ENCODE measurements at places on chromosomes 11 and 22.

- no peak for DNase-seq
Observed at GRCh38 chr11:112160091-112160848, 3.6 kb downstream of the IL18 start.

GRCh38 chr22:27850000-27850521 is 48.5 kb upstream of the MN1 start:
- DNase-seq = no peak

GRCh38 chr11:534396-535209 is 773 bp downstream of the HRAS start:
- no peak for DNase-seq

DNA sequence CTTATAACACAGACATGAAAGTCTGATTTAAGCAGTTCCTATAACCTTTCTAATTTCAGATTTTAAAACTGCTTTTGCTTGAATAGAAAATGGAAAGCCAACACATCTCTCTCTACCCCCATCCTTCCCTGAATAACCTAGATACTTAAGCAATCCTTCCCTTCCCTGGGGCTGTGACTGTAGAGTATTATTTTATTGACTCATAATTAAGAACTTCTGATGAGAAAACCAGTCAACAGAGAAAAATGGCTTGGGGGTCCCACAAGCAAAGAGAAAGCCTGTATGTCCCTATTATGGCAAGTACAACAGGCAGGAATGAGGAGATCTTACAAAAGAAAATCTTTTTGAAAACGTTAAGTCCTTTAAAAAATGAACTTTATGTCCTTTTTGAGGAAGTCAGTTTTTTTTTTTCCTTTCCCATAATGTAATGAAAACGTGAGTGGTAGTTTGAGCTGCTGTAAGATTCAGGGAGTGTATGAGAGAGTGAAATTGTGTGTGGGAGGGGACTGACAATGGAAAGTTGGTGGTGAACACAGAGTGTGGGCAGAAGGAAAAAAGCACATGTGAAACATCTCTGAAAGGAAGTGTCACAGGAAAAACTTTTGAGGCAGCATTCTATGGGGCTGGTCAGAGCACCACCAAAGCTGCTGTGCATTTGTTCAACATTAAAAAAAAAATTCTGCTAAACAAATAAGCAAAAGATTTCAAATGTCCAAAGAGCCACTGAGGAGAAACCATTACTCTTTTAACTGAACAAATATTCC is 154.6 kb downstream of the MAML2 start:
- DNase-seq = no peak

DNA sequence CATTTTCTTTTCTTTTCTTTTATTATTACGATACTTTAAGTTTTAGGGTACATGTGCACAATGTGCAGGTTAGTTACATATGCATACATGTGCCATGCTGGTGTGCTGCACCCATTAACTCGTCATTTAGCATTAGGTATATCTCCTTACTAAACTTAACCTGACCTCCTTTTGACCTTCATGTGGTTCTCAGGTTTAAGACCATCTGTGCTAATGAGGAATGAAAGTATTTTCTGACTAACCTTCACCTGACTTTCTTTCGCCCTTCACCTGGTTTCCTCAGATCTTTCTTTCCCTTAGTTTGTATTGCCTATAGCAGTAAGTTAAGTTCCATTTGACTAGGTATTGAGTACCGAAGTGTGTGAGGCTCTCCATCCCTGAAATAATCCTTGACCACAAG is 6.5 kb downstream of the EXPH5 start:
- DNase-seq = no peak

- DNase-seq = no peak
Observed at GRCh38 chr11:102026217-102026616, 21.0 kb upstream of the CFAP300 start.

DNA sequence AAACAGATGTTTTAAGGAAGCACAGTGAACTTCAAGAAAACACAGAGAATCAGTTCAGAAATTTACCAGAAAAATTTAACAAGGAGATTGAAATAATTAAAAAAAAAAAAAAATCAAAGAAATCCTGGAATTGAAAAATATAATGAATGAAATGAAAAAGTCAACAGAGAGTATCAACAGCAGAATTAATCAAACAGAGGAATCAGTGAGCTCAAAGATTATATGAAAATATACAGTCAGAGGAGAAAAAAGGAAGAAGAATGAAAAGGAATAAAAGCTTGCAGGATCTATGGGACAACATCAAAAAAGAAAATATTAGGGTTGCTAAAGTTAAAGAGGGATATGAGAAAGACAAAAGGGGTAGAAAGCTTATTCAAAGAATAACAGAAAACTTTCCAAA is 82.3 kb downstream of the XRRA1 start:
- DNase-seq = no peak

- DNase-seq = no peak
Observed at GRCh38 chr11:84580428-84580827, 1046.7 kb downstream of the DLG2 start.

DNA sequence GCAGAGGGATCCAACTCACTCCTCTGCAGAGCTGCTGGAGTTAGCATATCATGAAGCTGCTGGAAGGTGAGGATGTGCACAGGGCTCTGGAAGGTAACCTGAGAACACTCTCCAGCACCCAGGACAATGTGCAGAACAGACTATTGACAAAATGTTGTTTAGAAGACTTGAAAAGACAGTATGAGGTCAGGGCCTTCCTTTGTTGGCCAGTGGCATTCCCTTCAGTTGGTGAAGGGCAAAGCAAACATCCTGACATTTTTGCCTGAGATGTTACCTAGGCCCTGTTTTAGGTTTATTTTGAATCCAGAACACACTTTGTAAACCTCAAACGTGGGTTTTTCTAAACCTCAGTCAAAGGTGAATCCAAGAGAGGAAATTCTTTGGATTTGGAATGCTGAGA is 67.8 kb downstream of the DEPDC5 start:
- DNase-seq = no peak

DNA sequence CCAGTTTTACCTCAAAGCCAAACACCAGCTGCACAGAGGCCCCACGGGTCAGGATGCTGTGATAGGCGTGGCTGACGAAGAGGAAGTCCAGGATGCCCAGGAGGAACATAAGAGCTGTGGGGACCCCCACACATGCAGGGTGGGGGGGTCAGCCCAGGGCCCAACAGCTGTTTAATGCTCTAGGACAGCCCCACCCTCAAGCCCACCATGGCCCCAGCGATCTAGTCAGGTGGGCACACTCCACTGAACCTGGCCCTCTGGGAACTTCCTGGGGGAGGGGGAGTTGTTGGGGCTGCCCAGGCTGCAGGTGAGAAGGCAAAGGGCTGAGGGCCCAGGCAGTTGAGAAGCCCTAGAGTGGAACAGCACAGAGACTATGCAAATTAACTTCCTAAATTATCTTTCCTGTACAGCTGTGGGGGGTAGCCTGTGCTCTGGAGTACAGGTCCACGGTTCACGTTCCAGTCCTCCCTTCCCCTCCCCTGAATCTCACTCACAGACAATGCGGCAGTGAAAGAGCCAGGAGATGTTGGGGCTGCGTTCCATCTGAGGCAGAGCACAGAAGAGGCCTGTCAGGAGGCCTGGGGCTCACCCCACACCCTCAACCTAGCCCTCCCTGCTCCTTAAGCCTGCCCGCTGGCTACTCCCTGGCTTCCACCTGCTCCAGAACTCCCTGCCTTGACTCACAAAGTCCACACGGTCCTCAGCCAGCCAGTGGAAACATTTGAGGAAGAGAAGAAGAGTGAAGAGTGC is 1.9 kb downstream of the SYVN1 start:
- no peak for DNase-seq

DNA sequence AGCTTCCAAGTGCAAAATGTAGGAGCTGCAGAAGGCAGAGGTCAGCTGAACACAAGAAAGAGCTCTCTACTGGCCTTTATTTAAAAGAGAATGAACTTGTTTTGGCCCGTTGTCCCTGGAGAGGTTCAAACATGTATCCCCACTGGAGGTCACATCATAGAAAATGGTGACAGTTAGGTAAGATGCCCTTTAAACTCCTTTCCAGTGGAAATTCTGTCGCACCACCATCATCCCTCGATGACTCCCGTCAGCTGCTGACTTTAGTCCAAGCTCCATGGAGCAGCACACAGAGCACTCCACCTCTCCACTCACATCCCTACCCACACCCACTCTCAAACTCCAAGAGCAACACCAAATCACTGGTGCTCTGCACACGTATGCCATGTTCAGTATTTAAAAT is 15.2 kb upstream of the P4HA3 start:
- DNase-seq = no peak

GRCh38 chr22:36914390-36914752 is 943 bp downstream of the CSF2RB start:
- DNase-seq = no peak

DNA sequence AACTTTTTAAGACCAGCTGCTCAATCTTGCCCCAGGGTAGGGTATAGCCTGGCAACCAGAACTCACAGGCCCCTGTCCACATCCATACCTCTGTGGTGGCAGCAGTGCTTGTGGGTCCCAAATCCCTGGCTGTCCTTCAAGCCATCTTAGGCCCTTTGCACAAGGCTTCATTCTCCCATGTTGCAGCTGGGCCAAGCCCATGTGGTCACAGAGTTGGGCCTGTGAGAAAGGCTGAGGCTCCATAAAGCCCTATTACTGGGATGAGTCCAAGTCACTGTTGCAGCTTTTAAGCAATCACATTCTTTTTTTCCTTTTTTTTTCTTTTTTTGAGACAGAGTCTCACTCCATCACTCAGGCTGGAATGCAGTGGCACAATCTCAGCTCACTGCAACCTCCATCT is 47.9 kb upstream of the SLC25A1 start:
- DNase-seq = peak; percentile 5

DNA sequence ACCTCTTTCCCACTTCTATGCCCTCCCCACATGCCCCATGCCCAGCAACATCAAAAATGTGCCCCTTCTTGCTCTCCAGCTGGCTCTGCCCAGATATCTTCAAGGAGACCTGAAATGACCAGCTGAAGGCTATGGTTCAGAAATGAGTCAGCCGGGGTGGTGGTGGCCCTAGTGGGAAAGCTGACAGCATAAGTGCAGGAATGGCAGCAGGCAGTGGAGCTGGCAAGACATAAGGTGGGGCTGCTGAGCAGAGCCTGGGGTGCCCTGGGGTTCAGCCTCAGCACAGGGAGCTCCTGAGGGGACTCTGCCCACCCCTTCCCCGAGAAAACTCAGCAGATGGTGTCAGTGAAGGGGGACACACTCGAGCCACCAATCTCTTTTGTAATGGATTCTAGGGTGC is 593.4 kb downstream of the BUD13 start:
- DNase-seq = no peak

- no peak for DNase-seq
Observed at GRCh38 chr22:20625270-20625669, 117.9 kb downstream of the MED15 start.

DNA sequence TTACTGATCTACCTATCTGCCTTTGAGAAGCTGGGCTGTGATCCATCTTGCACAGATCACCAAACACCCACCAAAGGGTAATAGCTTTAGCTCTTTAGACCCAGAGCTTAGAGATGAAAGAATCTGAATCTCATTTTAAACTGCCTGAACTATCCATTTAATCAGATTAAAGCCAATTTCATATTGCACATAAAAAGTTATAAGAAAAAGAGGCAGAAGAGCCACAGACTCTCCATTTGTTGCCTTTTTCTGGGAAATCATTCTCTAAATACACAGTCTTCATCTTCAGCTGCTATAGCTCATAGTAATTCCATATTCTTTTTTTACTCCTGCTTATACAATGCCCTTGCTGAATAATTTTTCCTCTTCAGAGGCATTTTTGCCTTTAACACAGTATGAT is 271.2 kb downstream of the DLG2 start:
- no peak for DNase-seq

- no peak for DNase-seq
Observed at GRCh38 chr22:40050258-40050657, 55.5 kb downstream of the FAM83F start.

GRCh38 chr11:128208329-128209137 is 378.8 kb downstream of the ETS1 start:
- DNase-seq = peak; percentile 87
